ENCODE measurements at places on chromosomes 12 and 14.

GRCh38 chr12:58309806-58310205 lies 368.4 kb downstream of the ATP23 start:
- DNase-seq: no peak

DNA sequence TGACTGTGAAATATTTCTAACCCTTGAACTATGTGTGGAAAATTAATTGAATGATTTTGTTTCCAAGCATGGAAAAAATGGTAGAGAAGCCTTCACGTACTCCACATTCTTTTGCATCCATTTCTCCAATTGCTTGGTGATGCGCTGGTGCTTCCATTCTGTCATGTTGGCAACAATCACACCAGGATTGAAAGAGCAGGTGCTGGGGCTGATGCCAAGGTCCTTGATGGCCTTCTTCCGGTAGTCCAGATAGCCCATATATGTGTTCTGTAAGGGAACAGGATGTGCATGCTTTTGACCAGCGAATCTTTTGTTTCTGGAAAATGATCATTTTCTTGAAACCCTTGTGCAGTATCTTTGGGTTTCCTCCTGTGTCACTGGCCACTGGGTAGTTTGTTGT lies 28.6 kb downstream of the TDG start:
- DNase-seq: no peak

GRCh38 chr14:76924371-76925096 lies 98.3 kb downstream of the LRRC74A start:
- DNase-seq: no peak

DNA sequence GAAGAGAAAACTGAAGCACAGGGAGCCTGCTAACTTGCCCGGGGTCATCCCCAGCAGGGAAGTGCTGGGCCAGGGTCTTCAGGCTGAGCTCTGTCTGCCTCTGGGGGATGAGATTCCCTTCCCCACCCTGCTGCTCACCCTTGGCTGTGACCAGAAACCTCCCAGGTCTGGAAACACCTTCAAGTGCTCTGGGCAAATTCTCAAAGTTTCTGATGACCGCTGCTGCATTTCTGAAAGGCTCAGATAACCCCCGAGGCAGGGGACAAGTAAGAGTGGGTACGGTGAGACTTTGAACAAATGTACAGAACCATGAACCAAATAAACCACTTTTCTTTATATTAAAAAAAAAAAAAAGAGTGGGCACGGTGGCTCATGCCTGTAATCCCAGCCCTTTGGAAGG lies 41.3 kb downstream of the LTBP2 start:
- no peak for DNase-seq

DNA sequence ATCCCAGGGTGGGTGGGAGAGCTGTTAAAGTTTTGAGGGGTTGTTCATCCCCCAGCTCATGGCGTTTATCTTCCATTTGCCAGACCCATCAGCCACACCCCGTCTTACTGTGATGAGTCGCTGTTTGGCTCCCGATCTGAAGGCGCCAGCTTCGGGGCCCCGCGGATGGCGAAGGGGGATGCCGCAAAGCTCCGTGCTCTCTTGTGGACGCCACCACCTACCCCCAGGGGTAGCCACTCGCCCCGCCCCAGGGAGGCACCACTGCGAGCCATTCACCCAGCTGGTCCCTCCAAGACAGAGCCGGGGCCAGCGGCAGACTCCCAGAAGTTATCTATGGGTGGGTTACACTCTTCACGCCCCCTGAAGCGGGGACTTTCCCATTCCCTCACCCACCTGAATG lies 5.7 kb downstream of the RITA1 start:
- DNase-seq: no peak

- no peak for DNase-seq
Measured at GRCh38 chr14:84657911-84658310, 872.0 kb upstream of the FLRT2 start.

GRCh38 chr14:68249661-68250451 lies 430.3 kb downstream of the RAD51B start:
- DNase-seq: no peak

GRCh38 chr12:3281588-3282383 lies 204.6 kb downstream of the TSPAN9 start:
- no peak for DNase-seq

DNA sequence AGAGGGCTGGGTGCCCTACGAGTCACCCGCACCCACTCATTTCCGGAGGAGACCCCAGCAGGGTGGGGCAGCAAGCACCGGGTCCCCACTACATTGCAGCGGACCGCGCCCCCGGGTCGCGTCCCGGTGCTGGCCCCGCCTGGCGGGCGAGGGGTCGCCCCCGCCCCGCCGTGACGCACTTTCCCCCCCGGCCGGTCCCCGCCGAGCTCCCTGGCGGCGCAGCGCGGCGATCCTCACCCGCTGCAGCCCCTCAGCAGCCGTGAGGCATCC lies 106.1 kb downstream of the PRICKLE1 start:
- DNase-seq: no peak

All from activated naive CD8-positive, alpha-beta T cell treated with anti-CD3 and anti-CD28 coated beads, Interleukin-2, amount 50 U/mL, for 16 hours (primary cell).